Thoracic aorta (tissue), 2 donors: ENCODE measurements at places on chromosomes 13 and 19. TPM values are rescaled to one million over a fixed set of nuclear protein-coding genes. Genes with fewer than 3 reads are reported as not detected.
A peak's percentile ranks its signal among the peaks of the same experiment; 100 is the strongest.

DNA sequence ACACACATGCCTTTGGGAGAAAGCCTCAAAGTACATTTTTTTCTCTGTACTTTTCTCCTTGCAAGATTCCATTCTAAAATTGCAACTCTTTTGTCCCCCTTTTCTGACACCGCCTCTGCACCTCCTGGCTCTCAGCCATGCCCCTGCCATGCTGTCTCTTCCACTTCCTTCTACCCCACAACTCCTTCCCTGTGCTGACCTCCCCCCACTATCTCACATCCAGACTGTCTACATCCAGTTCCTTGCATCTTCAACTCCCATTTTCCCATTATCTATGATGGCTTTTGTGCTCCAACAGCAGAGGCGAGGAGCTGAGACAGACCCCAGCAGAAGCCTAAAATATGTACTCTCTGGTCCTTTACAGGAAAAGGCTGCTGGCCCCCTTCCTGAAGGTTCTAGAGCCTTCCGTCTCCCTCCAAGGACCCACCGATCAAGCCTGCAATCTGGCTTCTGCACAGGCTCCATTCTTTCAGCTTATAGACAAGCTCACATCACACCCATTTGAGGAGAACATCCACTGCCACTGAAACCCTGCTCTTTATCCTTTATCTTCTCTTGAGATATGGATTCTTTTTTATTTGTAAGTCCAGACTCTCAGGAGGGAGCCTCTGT, 50.2 kb downstream of the RFX2 start:
- no peak overlapping the region for H3K4me3 ChIP-seq
- no peaks in the 10 kb centered on the region for H3K36me3 ChIP-seq
- DNase-seq, result no peak
- H3K4me1 ChIP-seq, result peaks cover 58% of the 10 kb centered on the region
- peak overlapping the region; percentile 97 for H3K27ac ChIP-seq
- no peaks in the 10 kb centered on the region for H3K27me3 ChIP-seq

DNA sequence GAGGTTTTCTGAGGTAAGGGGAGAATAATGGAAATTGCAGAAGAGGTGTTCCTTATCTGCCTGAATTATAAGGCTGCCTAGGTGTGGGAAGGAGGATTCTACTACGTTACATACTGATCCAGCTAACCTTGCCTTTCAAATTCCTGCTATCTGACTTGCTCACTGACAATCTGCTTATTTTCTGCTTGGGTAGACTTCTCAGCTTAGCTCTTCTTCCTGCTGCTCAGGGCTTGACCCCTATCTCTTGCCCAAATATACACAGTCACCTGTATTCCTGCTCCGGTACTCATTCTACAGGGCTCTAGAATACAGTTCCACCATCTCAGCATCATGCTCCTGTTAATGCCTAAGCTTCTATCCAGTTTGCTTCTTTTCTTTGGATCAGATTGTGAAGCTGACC, 1607.6 kb downstream of the OLFM4 start:
- no peaks in the 10 kb centered on the region for H3K36me3 ChIP-seq
- no peaks in the 10 kb centered on the region for H3K27me3 ChIP-seq
- DNase-seq, result no peak
- no peak overlapping the region for H3K4me3 ChIP-seq
- no peaks in the 10 kb centered on the region for H3K4me1 ChIP-seq

GRCh38 chr13:99686944-99687411, 185.7 kb downstream of the TM9SF2 start:
- no peak overlapping the region for H3K4me3 ChIP-seq
- H3K27ac ChIP-seq, result no peak overlapping the region
- H3K27me3 ChIP-seq, result no peaks in the 10 kb centered on the region
- peaks cover 15% of the 10 kb centered on the region for H3K4me1 ChIP-seq
- DNase-seq, result no peak

GRCh38 chr19:30516531-30516930, 144.3 kb downstream of the ZNF536 start:
- no peak overlapping the region for H3K27ac ChIP-seq
- H3K36me3 ChIP-seq, result no peaks in the 10 kb centered on the region
- no peaks in the 10 kb centered on the region for H3K27me3 ChIP-seq
- no peak for DNase-seq
- no peak overlapping the region for H3K4me3 ChIP-seq

The SCN1B gene
- total RNA-seq, result 25.1 TPM

The INAFM1 gene
- total RNA-seq, result 18.6 TPM

The HIF3A gene
- total RNA-seq, result 85.6 TPM

The CD22 gene
- 3.6 TPM for total RNA-seq
